ENCODE measurements at places on chromosomes 3 and 15. TPM values are rescaled to one million over a fixed set of nuclear protein-coding genes. Genes with fewer than 3 reads are reported as not detected.

Gene PLEKHO2
- 6.9 TPM for total RNA-seq

Gene GOLGA8T
- total RNA-seq = 1.7 TPM

Gene CLDN16
- 0.03 TPM for total RNA-seq

Gene KIF7
- 4.9 TPM for total RNA-seq

Gene PIF1
- total RNA-seq = 14.0 TPM

Gene CPNE4
- 6.8 TPM for total RNA-seq

Gene UROC1
- not detected for total RNA-seq

Gene CFAP44
- 1.4 TPM for total RNA-seq

Gene MOBP
- total RNA-seq = not detected

Gene PPP1R14D
- total RNA-seq = not detected

Gene BFSP2
- total RNA-seq = not detected

Gene PP2D1
- not detected for total RNA-seq

Gene SH3GL3
- 0.68 TPM for total RNA-seq

Gene NUP210
- 40.0 TPM for total RNA-seq

Gene GOLGA8S
- 0.08 TPM for total RNA-seq

Gene FOXL2
- 4.3 TPM for total RNA-seq

Gene SERINC4
- total RNA-seq = 0.08 TPM

Gene RHCG
- 41.8 TPM for total RNA-seq

Gene KNG1
- total RNA-seq = not detected

Gene GOLGA8N
- 1.3 TPM for total RNA-seq

Gene GP9
- total RNA-seq = not detected

Gene PEX5L
- total RNA-seq = not detected

Gene TGM5
- not detected for total RNA-seq

Gene GOLGA8M
- 0.07 TPM for total RNA-seq

Gene RETNLB
- total RNA-seq = not detected

Gene CTXND1
- total RNA-seq = not detected

Gene GPR176
- 11.6 TPM for total RNA-seq

Gene OIP5
- total RNA-seq = 13.0 TPM

Gene CLASP2
- total RNA-seq = 15.0 TPM

Gene SLC9A9
- 0.23 TPM for total RNA-seq

Gene STAC
- 2.2 TPM for total RNA-seq

Data from A549 treated with Hydrocortisone at 1 μM for 4 hours (cell line).